ENCODE measurements at places on chromosomes 1 and 21.

- DNase-seq, result peak; percentile 58
Observed at GRCh38 chr1:229625071-229625914, 629 bp downstream of the TAF5L start.

DNA sequence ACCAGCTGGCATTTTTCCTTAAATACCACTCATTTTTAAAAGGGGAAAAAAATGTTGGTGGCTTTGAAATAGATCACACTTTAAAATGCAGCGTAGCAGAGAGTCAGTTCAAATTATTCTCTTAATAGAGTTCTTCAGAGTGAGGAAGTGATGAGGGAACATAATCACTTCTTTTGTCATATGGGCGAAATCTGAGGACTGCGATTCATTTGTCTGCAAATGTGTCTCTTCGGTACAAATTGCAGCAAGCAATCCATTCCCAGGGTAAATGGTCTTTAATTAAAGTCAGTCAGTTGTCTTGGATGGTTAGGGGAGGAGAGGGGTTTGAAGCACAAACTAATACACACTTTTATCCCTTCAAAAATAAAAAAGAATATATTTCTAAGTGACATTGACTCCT is 86.0 kb upstream of the SELENON start:
- DNase-seq, result no peak

GRCh38 chr1:28159680-28160079 is 16.8 kb downstream of the PTAFR start:
- no peak for DNase-seq

DNA sequence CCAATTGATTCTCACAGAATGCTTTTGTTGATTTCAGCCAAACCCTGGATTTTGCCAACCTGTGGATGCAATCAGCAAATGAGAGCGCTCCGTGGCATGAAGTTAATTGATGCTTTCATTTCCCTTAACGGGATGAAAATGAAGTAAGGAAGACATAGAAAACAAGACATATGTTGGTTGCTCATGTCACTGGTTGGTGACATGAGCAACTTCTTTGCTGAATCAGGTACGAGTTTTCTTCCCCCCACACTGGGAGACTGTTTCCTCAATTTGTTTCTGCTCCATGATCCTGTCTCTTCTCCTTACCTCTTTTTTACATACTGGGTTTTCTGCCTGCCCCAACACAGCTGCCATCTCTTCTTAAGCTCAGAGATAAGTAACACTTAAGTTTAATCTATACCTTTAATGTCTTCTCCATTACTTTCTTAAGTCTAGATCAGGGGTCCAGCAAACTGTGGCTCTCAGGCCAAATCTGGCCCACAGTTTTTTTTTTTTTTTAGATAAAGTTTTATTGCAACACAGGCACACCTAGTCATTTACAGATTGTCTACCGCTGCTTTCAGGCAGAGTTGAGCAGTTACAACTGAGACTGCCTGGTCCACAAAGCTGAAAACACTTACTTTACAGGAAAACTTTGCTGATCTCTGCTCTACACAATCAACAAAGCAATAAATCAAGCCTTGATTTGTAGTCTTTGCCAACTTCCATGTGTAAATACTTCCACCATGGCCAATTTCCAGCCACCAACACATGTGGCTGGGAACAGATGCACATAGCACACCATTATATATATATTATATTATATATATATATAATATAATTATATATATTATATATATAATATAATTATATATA is 13.3 kb downstream of the GPR157 start:
- DNase-seq, result no peak

DNA sequence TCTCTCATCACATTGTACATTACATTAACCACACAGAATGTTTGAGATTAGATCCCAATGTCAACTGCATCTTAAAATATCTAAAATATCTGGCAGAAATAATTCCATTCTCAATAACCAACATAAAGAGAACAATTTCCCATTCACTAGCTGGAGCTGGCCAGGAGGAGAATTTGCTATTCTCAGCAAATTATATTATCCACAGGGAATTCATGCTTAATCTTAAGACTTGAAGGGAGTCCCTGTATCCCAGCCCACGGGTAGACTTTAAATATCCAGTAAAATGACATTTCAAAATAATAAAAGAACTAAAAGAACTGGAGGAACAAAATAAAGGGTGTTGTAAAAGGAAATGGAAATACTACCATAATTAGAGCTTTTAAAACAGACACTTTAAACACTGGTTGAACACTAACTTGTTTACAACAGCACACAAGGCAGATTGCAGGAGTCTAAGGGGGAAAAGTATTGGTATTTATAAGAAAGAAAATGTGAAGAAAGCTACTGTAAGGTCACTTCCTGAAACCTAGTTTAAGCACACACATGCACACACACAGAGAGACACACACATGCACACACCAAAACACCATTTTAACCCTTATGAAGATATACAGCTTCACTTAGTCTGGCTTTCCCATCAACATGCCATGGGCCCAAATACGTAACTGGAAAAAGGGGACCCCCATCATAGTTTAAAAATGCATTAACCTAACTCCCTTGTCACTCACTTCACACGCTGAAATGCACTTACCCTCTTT is 107.0 kb downstream of the PTPN14 start:
- DNase-seq, result no peak

GRCh38 chr1:214967865-214968575 is 114.5 kb upstream of the KCNK2 start:
- no peak for DNase-seq

All from activated naive CD4-positive, alpha-beta T cell treated with anti-CD3 and anti-CD28 coated beads, Interleukin-2, amount 50 U/mL, for 16 hours (primary cell).